ENCODE measurements at places on chromosomes 7 and 10. TPM values are rescaled to one million over a fixed set of nuclear protein-coding genes. Genes with fewer than 3 reads are reported as not detected.

The UPK3BL2 gene
- total RNA-seq: 3.5 TPM

The SDK1 gene
- total RNA-seq: 0.78 TPM

The ACSL5 gene
- 1.4 TPM for total RNA-seq

The LRMDA gene
- total RNA-seq: 1.0 TPM

The SFTPA1 gene
- total RNA-seq: not detected

The LBX1 gene
- total RNA-seq: not detected

The PLXNA4 gene
- 29.5 TPM for total RNA-seq

The WDFY4 gene
- not detected for total RNA-seq

The SUN3 gene
- not detected for total RNA-seq

The METTL2B gene
- total RNA-seq: 29.3 TPM

Measured in smooth muscle cell of the pulmonary artery (primary cell).